Naive thymus-derived CD4-positive, alpha-beta T cell (primary cell): ENCODE measurements at places on chromosomes 5 and 9. TPM values are rescaled to one million over a fixed set of nuclear protein-coding genes. Genes with fewer than 3 reads are reported as not detected.

DNA sequence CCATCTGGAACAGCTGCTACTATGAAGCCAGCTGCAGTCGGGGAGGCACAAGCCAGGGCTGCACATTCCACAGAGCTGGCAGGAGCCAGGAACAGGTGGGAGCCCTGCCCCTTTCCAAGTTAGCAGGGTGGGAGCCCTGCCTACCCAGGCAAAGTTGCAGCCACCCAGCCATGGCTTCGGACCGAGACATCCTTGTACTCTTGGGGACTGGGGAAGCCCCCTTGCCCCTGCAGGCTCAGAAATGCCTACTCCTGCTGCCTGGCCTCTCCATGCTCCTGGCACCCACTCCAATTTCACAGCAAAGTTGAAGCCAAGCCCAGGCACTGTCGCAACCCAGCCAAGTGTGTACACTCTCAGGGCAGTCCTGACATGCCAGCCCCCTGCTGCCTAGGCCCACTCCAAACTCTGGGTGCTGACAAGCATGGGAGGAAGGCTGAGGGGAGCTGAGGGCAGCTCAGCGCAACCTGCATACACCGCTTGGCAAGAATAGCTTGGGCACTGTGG is 165.1 kb downstream of the RNF180 start:
- DNase-seq: no peak
- no peak overlapping the region for H3K4me3 ChIP-seq
- H3K27ac ChIP-seq: no peak overlapping the region
- no peaks in the 10 kb centered on the region for H3K4me1 ChIP-seq
- no peaks in the 10 kb centered on the region for H3K36me3 ChIP-seq
- H3K27me3 ChIP-seq: no peaks in the 10 kb centered on the region

DNA sequence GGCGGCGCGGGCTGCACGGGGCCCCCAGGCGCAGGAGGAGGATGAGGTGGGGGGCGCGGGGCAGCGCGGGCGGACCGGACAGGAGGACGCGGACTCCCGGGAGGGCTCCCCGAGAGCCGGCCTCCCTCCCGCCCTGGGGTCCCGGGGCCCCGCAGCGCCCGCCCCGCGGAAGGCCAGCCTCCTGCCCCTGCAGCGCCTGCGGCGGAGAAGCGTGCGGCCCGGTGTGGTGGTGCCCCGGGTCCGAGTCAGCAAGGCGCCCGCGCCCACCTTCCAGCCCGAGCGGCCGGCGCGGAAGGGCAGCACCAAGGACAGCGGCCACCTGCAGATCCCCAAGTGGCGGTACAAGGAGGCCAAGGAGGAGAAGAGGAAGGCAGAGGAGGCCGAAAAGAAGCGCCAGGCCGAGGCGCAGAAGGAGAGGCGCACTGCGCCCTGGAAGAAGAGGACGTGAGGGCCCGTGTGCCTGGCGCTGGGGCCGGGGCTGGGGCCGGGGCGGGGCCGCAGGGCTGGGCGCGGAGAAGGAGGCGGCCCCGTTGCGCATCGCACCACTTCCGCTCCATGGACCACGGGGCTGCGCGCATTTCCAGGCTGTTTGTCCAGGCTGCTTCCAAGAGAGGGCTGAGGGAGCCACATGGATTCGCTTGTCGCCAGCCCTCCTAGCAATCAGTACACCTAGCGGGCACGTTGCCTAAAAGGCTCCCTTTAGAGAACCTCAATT is 86.0 kb downstream of the ANKRD33B start:
- no peak for DNase-seq
- H3K27ac ChIP-seq: no peak overlapping the region
- H3K27me3 ChIP-seq: no peaks in the 10 kb centered on the region
- H3K4me1 ChIP-seq: no peaks in the 10 kb centered on the region
- H3K36me3 ChIP-seq: no peaks in the 10 kb centered on the region

DNA sequence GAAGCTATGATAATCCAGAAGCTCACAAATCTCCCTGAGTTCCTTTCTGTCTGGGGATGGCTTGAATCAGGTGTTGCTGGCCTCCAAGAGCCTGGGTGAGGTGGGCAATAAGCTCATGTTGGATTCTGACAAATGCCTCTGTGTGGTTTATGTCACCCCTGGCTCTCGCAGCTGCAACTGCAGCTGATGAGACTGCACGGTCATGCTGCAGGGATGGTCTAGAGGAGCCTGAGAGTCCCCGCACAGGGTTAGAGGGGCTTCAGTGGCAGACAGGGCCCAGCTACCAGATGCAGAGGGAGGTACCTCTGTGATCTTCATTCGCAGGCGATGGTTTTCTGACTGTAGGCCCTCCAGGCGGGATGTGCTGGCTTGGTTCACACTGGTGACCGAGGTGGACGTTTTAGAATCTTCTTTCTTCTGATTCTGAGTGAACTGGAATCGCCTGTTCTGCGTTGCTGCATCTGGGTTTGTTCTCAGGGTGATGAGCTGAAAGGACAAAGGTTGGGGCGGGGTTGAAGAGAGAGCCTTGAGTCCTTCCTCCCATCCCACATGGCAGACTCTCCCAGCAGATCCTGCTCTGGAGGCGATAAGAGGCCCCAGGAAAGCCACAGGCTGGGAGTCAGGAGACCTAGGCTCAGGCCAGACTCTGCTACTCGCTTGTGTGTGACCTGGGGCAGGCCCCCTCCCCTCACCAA is 47.6 kb upstream of the TBC1D2 start:
- no peaks in the 10 kb centered on the region for H3K4me1 ChIP-seq
- DNase-seq: no peak
- H3K36me3 ChIP-seq: no peaks in the 10 kb centered on the region

- no peak for DNase-seq
- no peaks in the 10 kb centered on the region for H3K36me3 ChIP-seq
- no peak overlapping the region for H3K27ac ChIP-seq
- no peaks in the 10 kb centered on the region for H3K4me1 ChIP-seq
- H3K4me3 ChIP-seq: no peak overlapping the region
- H3K27me3 ChIP-seq: no peaks in the 10 kb centered on the region
These were observed 3.2 kb upstream of the IRX2 start for GRCh38 chr5:2754581-2755075.

DNA sequence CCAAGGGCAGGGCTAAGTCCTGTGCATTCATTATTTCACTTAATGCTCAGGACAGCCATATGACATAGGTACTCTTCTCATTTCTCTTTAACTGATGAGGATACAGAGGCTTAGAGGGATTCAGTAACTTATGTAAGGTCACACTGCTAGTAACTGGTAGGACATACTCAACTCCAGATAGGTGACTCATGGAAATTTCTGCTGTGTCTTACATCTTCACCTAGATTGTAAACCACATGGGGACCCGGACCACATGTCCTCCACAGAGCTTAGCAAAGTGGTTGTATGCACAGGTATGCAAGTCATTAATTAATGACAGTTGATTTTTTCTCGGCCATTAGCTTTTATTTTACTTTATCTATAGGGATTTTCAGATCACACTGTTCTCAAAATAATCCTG is 29.3 kb downstream of the SLC1A1 start:
- H3K4me1 ChIP-seq: no peaks in the 10 kb centered on the region
- H3K27ac ChIP-seq: no peak overlapping the region
- H3K4me3 ChIP-seq: no peak overlapping the region
- no peak for DNase-seq
- H3K36me3 ChIP-seq: no peaks in the 10 kb centered on the region
- H3K27me3 ChIP-seq: no peaks in the 10 kb centered on the region

PCDHAC2 gene
- polyA plus RNA-seq: not detected

OR1J2 gene
- not detected for polyA plus RNA-seq
